ENCODE measurements at places on chromosomes 4 and X. TPM values are rescaled to one million over a fixed set of nuclear protein-coding genes. Genes with fewer than 3 reads are reported as not detected.

DNA sequence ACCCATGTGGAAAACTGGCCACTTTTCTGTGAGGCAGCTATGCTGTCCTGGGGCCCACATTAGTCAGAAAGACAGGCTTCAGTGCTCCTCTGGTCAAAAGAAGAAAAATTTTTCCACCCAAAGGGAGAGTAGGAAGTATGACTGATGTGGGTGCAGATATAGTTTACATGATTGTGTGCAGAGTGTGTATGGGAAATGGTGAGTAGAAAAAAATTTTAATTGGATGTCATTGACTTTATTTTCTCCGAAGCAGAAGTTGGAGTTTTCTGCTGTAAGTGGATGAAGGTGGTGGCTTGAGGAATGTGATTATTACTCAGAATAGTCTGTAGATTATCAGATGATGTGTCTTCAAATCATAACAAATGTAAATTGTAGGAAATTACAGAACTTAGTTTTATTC, 241.5 kb upstream of the IGFBP7 start:
- no peaks in the 10 kb centered on the region for H3K36me3 ChIP-seq
- no peaks in the 10 kb centered on the region for H3K4me1 ChIP-seq
- H3K4me3 ChIP-seq = no peak overlapping the region
- no peak overlapping the region for H3K27ac ChIP-seq
- no peak for DNase-seq
- peaks cover 1% of the 10 kb centered on the region for H3K27me3 ChIP-seq

GRCh38 chrX:29813174-29813573, 402.2 kb upstream of the MAGEB2 start:
- H3K36me3 ChIP-seq = no peaks in the 10 kb centered on the region
- H3K4me1 ChIP-seq = no peaks in the 10 kb centered on the region
- H3K27me3 ChIP-seq = no peaks in the 10 kb centered on the region

DNA sequence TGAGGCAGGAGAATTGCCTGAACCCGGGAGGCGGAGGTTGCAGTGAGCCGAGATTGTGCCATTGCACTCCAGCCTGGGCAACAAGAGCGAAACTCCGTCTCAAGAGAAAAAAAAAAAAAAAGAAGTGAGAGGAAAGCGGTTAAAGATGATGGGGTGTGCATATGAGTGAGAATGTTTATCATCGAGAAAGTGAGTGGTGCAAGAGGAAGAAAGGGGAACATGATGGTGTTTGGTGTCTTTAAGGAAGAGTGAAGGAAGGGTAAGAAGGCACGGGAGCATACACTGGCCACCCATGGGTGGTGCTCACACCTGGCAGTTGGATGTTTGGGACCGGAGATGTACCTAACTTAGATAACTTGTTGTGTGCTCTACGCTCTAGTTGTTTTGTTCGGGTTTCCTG, 62.2 kb downstream of the STOX2 start:
- no peak for DNase-seq
- no peaks in the 10 kb centered on the region for H3K4me1 ChIP-seq
- H3K27me3 ChIP-seq = peaks cover 19% of the 10 kb centered on the region
- H3K36me3 ChIP-seq = no peaks in the 10 kb centered on the region

DNA sequence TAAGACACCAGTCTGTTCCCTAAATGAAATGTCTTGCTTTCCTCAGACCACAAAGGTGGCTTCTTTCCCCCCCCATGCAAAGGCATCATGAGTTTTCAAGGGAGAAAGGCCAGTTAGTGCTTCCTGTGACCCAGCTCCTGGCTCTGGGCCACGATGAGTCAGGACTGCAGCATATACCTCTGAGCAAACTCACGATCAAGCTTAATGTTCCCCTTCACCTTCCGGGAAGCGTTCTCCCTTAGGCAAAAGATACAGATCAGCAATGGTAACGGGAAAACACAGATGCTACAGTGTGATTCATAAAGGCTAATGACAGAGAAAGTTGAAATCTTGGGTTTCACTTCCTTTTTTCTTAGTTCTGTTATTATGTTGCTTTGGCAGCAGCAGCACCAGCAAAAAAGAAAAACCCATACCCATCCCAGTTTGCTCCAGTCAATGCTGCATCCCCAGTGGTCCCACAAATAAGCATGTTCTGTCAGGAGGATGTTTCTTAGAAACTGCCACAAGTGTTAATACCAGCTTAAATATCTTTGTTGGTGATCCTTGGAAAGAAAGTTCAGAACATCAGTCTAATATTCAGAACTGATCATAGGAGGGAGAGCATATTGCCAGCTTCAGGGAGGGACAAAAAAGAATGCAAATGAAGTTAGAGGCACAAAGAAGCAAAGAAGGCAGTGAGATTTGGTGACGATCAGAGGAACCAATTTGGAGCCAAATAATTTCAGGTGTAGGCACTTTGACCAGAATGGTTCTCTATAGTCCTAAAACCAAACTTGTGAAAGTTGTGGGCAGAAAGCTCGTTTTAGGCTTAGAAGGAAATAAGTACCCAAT, 41.2 kb downstream of the LONRF3 start:
- H3K4me3 ChIP-seq = no peak overlapping the region
- no peak overlapping the region for H3K27ac ChIP-seq
- no peaks in the 10 kb centered on the region for H3K27me3 ChIP-seq
- peaks cover 18% of the 10 kb centered on the region for H3K4me1 ChIP-seq
- peak; percentile 58 for DNase-seq

GRCh38 chr4:2046031-2046961, 12.8 kb upstream of the NAT8L start:
- no peak overlapping the region for H3K27ac ChIP-seq
- no peak overlapping the region for H3K4me3 ChIP-seq
- no peak for DNase-seq
- no peaks in the 10 kb centered on the region for H3K36me3 ChIP-seq
- peaks cover 19% of the 10 kb centered on the region for H3K27me3 ChIP-seq

GRCh38 chr4:107742791-107743190, 22.8 kb upstream of the PAPSS1 start:
- peaks cover 4% of the 10 kb centered on the region for H3K27me3 ChIP-seq
- H3K36me3 ChIP-seq = no peaks in the 10 kb centered on the region
- H3K4me1 ChIP-seq = peaks cover 3% of the 10 kb centered on the region
- H3K4me3 ChIP-seq = no peak overlapping the region
- no peak overlapping the region for H3K27ac ChIP-seq

DNA sequence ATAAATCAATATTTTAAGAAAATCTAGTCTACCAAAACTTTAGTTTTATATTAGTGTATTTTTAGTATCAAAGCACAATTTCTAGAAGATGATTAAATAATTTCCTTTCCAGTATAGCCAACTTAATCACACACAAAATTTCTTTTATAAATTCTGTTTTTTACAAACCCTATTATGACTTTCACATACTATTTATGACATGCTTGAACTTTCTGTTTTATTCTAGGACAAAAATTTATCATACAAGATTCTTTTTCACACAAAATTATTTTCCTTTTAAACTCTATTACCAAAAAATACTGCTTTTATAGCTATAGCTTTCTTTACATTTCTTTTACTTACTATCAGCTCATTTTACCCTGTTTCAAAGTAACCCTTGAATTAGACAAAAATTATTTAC, 149.5 kb downstream of the OR13H1 start:
- no peaks in the 10 kb centered on the region for H3K4me1 ChIP-seq
- no peak overlapping the region for H3K4me3 ChIP-seq
- no peak for DNase-seq
- no peaks in the 10 kb centered on the region for H3K27me3 ChIP-seq

DNA sequence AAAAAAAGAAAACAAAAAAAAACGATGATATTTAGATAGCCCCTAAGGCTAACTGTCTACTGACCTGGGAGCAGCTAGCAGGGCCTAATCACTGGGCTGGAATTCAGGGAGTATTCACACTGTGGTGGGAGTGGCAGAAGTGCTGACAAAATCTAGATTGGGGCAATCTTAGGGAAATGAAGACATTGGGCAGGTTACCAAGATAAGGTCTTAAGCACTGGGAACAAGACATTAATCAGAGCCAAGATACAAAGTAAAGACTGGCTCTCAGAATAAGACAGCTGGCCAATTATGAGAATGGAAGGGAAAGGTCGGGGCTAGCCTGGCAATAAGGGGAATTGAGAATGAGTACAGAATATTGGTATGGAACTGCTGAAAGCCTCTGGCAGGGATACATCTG, 100.2 kb upstream of the GRIA3 start:
- H3K36me3 ChIP-seq = no peaks in the 10 kb centered on the region
- no peaks in the 10 kb centered on the region for H3K27me3 ChIP-seq
- H3K27ac ChIP-seq = no peak overlapping the region
- no peak overlapping the region for H3K4me3 ChIP-seq
- no peaks in the 10 kb centered on the region for H3K4me1 ChIP-seq
- no peak for DNase-seq

GRCh38 chr4:126209147-126209546, 894.4 kb downstream of the FAT4 start:
- H3K4me1 ChIP-seq = no peaks in the 10 kb centered on the region
- no peak overlapping the region for H3K27ac ChIP-seq
- no peak for DNase-seq
- H3K4me3 ChIP-seq = no peak overlapping the region

DNA sequence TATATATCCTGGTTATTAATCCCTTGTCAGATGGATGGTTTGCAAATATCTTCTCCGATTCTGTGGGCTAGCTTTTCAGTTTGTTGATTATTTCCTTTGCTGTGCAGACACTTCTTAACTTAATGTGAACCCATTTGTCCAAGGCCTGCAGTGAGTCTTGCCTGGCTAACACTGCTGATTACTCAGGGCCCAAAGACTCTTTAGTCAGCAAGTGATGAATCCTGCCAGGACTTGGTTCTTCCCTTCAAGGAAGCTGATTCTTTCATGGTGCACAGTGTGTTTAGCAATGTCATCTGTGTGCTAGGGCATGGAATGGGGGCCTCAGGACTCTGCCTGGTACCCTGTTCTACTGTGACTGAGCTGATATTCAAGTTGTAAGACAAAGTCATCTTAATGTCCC, 81.8 kb upstream of the TEX13A start:
- H3K36me3 ChIP-seq = no peaks in the 10 kb centered on the region
- no peak overlapping the region for H3K27ac ChIP-seq
- H3K4me1 ChIP-seq = no peaks in the 10 kb centered on the region
- H3K4me3 ChIP-seq = no peak overlapping the region
- H3K27me3 ChIP-seq = no peaks in the 10 kb centered on the region

DNA sequence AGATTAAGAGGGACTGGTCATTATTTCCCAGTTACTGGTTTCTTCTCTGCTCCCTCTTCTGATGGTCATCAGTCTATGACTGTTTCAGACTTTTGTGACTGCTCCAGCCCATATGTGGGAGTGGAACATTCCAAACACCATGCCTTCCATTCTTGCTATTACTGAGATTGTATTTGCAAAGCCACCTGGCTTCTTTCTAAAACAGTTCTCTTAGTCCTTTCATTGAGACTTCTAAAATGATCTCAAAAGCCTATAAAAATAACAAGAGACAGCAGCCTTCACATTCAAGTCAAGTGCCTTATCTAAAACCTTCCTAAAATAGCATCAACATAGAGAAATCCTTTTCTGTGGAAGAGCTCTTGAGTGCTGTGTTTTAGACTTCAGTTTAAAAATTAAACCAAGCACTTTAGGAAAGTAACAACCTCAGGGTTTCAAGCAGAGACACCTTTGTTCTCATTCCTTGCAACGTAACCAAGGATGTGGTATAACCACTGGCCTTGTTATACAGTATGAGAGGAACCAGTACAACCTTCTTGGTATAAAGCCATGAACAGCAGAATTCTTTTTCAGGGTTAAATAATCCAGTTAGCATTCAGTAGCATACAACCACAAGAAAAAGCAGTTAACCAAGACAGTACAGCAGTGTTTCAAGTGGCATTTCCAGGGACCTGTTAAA, 97.1 kb downstream of the NFKB1 start:
- H3K27me3 ChIP-seq = no peaks in the 10 kb centered on the region
- peaks cover 80% of the 10 kb centered on the region for H3K36me3 ChIP-seq
- DNase-seq = peak; percentile 49
- peaks cover 68% of the 10 kb centered on the region for H3K4me1 ChIP-seq

DNA sequence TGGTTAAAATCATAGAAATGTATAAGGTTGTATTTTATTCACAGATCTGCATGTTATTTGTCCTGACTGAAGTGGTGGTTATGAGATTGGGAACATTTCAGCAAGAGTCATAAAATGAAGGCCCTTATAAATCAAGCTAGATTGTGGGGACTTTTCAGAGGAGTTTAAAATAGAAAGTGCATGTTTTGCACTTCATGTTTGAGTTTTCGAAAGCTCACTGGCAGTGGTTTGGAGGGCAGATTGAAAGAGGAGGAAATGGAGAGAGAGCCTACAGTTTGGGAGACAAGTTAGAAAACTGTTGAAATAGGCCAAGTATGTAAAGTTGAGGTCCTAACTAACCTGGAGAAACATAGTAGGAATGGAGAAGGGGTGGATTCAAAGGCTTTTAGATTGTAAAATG, 124.9 kb downstream of the KDM6A start:
- H3K27me3 ChIP-seq = no peaks in the 10 kb centered on the region
- no peak for DNase-seq
- H3K4me1 ChIP-seq = peaks cover 55% of the 10 kb centered on the region

DNA sequence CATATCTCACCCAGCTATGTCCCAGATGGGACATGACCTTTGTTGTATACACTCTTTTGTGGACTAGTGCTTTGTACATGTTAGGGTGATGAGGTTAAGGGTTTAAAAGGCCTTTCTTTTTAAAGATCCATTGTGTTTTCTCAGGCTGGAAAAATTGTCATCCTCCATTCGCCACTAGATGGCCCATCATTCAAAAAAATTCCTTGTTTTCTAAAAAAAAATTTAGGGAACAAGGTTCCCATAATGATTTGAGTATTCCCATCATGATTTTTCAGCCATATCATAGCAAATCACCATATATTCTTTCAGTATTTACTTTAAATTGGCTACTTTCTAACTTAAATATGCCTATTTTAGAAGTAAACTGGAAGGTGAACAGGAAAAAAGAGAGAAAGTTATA, 91.9 kb upstream of the TMEM164 start:
- no peaks in the 10 kb centered on the region for H3K36me3 ChIP-seq
- H3K4me1 ChIP-seq = no peaks in the 10 kb centered on the region
- H3K27me3 ChIP-seq = no peaks in the 10 kb centered on the region
- no peak overlapping the region for H3K27ac ChIP-seq

DNA sequence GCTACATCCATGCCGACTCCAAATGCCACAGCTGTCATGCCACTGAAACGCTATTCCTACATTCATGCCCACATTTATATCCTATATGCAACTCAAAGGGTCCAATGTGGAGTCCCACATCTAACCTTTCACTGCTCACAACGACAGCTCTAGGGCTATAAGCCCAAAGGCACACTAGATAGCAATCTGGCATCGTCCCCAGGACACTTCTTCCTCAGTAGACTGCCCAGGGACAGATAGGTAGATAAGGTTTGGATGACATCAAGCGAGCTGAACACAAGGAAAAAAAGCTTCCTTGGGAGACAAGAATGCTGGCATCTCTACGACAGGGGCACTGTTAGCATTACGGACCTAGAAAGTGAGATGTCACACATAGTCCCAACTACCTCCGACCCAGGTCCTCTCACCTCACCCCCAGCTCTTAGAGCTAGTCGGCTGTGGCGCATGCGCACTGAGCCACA, 685 bp downstream of the RAB9B start:
- peaks cover 8% of the 10 kb centered on the region for H3K27me3 ChIP-seq
- H3K27ac ChIP-seq = no peak overlapping the region
- peaks cover 3% of the 10 kb centered on the region for H3K4me1 ChIP-seq
- DNase-seq = no peak

The CBR4 gene
- total RNA-seq = 25.8 TPM

The ATP8A1 gene
- 30.7 TPM for total RNA-seq

The CYSLTR1 gene
- 0.45 TPM for total RNA-seq

The MAMLD1 gene
- 1.8 TPM for total RNA-seq

The TMEM144 gene
- 0.09 TPM for total RNA-seq

The ANXA10 gene
- total RNA-seq = not detected

The CYLC1 gene
- total RNA-seq = not detected

The SLC7A11 gene
- 3.7 TPM for total RNA-seq

The GSX2 gene
- not detected for total RNA-seq

The PAGE5 gene
- total RNA-seq = not detected

The DDX53 gene
- total RNA-seq = not detected
